ENCODE measurements at places on chromosomes 6 and 20. TPM values are rescaled to one million over a fixed set of nuclear protein-coding genes. Genes with fewer than 3 reads are reported as not detected.

Gene CALHM6
- total RNA-seq = not detected

Gene PROKR2
- total RNA-seq = not detected

Gene ARFGEF3
- total RNA-seq = 1.3 TPM

Gene OLIG3
- total RNA-seq = 0.30 TPM

Gene UBE2C
- 7.7 TPM for total RNA-seq

Gene ID4
- total RNA-seq = 0.53 TPM

DNA sequence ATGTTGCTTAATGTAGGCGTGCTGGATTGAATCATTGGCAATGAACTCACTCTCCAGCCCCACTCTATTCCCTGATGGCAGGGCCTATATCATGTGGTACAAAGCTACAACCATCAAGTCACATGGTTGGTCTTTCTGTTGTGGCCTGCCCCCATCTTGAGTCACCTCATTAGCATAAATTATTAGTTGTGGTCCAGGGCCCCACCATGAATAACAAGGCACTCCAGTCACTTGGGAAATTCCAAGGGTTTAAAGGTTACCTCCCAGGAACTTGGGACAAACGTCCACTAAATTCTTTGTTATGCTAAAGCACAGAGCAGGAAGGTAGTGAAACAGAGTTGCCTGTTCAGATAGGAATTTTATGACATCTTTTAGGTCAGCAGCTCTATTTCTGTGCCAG lies 193.7 kb downstream of the SLC35F1 start:
- peak; percentile 90 for ATAC-seq

GRCh38 chr6:32807020-32807580 lies 9.7 kb downstream of the HLA-DOB start:
- ATAC-seq = no peak

DNA sequence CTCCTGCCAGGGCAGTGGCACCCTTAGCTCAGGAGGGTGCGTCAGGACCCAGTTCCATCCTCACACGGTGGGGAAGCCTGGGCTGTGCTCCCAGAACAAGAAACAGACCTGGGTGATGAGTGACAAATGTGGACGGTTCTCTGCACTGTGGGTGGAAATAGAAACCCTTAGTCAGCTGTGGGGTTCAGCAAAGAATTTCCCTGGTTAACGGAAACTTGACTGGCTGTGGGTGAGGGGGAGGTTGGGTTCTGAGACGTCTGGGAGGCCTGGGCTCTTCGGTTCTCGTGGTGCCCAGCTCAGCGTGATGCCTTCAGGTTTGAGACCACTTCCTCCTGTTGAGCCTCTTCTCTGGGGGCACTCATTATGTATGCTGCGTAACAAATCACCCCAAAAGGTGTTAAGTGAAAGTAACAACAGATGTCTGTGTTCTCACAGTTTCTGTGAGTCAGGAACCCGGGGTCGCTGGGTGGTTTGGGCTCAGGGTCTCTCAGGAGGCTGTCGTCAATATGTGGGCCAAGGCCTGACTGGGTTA lies 53.1 kb upstream of the FAM83D start:
- ATAC-seq = no peak

- ATAC-seq = no peak
Observed at GRCh38 chr20:56733967-56734366, 104.9 kb downstream of the TFAP2C start.

- no peak for ATAC-seq
Observed at GRCh38 chr20:49568278-49569151, 578 bp upstream of the PTGIS start.

All from motor neuron (in vitro differentiated cells).